ENCODE measurements at places on chromosomes 2 and 18.

GRCh38 chr2:9983401-9984216, 32.1 kb downstream of the GRHL1 start:
- peak; percentile 4 for DNase-seq

DNA sequence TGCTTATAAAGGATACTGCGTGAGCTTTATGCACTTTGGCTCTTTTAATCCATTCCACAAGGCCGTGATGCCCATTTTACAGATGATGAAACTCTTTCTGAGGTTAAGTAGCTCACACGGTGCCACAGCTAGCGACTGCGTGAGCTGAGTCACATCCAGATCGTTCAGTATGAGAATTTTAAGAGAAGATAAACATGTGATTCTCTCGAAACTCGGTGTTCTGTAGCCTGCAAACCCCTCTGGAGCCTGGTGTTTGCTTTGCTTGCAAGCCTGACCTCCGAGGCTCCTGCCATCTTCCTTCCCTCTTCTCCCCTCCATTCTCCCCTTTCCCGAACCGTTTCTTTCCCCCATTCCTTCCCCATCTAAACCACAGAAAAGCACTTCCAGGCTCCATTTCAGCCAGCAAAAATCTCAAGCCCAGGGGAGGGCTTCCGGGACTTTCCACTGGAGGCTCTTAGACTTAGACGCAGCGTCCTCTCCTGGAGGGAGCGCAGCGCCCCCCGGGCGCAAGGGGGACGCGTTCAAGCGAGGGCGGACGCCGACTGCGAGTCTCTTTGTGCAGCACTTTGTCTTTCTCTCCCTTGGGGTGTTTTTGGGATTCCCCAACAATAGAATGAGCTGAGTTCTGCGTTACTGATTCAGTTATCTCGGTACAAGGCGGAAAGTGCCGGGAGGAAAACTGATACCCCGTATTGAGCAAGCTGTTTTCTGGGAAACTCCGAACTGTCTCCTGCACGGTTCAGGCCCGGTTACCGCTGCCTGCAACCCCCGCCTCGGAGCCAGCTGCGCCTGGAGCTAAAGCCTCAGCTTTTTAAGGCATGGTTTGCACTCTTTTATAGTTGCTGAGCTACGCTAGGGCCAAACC, 38.0 kb downstream of the CYP1B1 start:
- peak; percentile 58 for DNase-seq

GRCh38 chr2:84459944-84460429, 907 bp upstream of the SUCLG1 start:
- no peak for DNase-seq

GRCh38 chr18:13681701-13682100, 44.7 kb downstream of the FAM210A start:
- DNase-seq: no peak

- no peak for DNase-seq
Measured at GRCh38 chr2:120568975-120569268, 166.7 kb upstream of the GLI2 start.

DNA sequence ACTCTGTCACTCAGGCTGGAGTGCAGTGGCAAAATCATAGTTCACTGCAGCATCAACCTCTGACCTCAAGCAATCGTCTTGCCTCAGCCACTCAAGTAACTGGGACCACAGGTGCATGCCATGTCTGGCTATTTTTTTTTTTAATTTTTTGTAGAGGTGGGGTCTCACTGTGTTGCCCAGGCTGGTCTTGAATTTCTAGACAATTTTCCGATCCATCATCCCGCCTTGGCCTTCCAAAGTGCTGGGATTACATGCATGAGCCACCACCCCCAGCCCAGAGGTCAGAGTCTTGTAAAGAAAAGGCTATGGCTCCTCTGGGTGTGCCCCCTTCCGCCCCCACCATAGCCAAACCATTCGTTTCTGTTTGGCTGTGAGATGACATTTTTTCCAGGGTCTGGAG, 13.1 kb upstream of the TMBIM1 start:
- no peak for DNase-seq

DNA sequence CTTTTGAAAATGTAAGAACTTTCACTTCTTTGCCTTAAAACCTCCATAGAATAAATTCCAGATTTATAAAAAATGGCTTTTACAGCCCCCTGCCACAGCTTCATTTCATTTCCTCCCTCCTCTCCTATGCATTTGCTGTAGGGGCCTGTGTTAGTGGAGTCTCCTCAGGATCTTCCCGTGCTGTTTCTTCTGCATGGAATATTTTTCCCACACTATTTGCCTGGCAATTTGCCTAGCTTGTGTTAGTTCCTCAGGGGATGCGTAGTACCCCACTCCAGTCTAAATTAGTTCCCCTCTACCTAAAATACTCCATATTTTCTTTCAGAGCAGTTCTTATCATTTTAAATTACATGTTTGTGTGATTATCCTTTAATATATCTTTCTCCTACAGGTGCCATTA, 262.2 kb downstream of the PLCL1 start:
- DNase-seq: no peak

- no peak for DNase-seq
Measured at GRCh38 chr2:178385595-178386148, 65.3 kb downstream of the PRKRA start.

DNA sequence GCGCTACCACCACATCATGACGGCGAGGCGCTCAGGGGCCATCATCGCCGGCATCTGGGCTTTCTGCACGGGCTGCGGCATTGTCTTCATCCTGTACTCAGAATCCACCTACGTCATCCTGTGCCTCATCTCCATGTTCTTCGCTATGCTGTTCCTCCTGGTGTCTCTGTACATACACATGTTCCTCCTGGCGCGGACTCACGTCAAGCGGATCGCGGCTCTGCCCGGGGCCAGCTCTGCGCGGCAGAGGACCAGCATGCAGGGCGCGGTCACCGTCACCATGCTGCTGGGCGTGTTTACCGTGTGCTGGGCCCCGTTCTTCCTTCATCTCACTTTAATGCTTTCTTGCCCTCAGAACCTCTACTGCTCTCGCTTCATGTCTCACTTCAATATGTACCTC, 2.3 kb downstream of the MC5R start:
- DNase-seq: no peak

- DNase-seq: no peak
Measured at GRCh38 chr2:88614497-88615157, 12.6 kb downstream of the EIF2AK3 start.

DNA sequence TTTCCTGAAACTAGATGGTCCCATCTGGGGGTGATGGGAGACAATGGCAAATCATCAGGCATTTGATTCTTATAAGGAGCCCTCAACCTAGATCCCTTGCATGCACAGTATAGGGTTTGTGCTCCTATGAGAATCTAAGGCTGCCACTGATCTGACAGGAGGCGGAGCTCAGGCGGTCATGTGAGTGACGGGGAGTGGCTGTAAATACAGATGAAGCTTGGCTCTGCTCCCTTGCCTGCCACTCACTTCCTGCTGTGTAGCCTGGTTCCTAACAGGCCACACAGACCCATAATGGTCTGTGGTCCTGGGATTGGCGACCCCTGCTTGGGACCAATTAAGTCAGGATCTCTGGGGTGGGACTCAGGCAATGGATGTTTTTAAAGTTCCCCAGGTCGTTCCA, 293.4 kb downstream of the ZNF521 start:
- DNase-seq: peak; percentile 5

GRCh38 chr2:238260883-238261282, 21.0 kb upstream of the HES6 start:
- no peak for DNase-seq

DNA sequence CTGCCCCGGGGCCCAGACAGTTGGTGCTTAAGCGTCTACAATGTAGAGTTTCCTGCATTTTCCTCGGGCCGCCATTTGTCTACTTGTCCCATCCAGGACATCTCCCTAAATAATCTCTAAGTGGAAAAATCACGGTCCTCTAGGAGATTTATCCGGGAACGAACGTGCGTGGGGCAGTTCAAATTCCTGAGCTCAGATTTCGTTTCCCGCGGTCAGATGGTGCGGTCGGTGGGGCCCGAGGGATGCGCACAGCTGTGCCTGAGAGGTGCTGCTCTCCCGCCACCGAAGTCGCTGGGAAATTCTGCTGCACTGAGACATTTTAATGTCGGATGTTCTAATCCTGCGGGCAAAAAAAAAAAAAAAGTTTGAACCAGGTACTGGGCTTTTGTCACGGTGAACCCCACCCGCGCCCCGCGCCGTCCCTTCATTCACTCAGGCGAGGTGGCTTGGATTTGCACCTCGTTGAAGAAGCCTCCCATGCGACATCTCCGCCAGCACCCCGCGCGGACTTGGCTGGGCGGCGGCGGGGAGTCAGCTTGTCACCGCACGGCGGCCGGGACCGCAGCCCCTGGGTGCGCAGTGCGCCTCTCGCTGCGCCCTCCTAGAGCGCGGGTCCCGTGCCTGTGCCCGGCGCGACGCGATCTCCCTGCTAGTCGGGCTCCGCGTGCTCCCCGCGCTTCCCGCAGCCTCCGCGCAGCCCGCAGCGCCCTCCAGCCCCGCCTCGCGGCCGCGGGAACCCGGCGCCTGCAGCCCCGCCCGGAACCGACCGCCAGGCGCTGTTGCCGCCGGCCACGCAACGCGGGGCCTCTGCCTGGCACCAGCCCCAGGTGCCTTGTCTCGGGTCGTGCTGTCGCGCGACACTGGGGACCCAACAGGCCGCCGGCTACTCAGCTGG, 191.9 kb upstream of the TCF4 start:
- DNase-seq: peak; percentile 58
